ENCODE measurements at places on chromosomes 3 and 15.

GRCh38 chr15:75347222-75348033, 589 bp downstream of the NEIL1 start:
- no peak for DNase-seq

GRCh38 chr3:112688819-112689218, 47.9 kb upstream of the CCDC80 start:
- DNase-seq = no peak

- DNase-seq = no peak
Observed at GRCh38 chr3:186368176-186368575, 6.1 kb upstream of the DGKG start.

GRCh38 chr3:150631515-150632221, 28.5 kb downstream of the SELENOT start:
- DNase-seq = no peak

GRCh38 chr15:69074843-69075224, 60.3 kb downstream of the NOX5 start:
- DNase-seq = peak; percentile 24

DNA sequence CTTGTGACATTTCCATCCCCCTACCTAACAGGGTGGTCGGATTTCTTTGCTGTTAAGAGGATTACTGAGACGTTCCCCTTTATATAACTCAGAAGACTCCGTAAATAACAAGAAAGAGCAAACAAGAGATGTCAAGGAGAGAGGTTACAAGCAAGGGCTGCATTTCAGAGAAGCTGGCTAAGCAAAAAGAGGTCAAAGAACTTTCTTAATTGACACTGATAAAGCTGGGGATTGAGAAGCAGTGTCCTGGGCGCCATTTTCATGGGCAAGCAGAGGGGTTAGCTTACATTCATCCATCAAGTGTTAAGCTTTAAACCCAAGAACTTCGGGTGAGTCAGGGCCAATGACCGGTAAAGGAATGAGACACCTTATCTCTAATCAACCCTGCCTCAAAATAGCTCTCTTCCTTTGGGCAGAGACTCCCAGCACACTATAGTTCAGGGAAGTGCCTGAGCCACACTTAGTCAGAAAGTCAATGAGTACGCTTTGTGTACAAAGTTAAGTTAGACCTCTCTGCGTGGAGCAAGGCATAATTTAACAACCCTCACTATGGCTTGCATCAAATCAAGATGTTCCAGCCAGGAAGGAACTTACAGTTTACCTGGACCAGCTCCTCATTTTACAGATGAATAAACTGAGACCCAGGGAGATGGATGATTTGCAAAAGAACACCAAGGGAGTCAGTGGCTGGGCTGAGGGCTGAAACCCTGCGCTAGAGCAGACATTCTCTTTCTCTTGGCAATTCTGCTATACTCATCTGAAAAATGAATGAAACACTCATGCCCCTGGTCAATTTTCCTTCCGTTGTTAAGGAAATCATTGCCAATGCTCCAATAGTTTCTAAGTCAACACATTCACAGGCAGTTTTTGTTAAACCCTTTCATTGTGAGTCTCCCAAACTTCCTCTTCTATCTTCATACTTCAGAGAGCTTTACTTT, 44.6 kb downstream of the CCNL1 start:
- peak; percentile 78 for DNase-seq

- DNase-seq = no peak
Observed at GRCh38 chr3:175778994-175779393, 919.9 kb downstream of the NAALADL2 start.

- DNase-seq = no peak
Observed at GRCh38 chr3:151552589-151552988, 91.7 kb upstream of the IGSF10 start.

DNA sequence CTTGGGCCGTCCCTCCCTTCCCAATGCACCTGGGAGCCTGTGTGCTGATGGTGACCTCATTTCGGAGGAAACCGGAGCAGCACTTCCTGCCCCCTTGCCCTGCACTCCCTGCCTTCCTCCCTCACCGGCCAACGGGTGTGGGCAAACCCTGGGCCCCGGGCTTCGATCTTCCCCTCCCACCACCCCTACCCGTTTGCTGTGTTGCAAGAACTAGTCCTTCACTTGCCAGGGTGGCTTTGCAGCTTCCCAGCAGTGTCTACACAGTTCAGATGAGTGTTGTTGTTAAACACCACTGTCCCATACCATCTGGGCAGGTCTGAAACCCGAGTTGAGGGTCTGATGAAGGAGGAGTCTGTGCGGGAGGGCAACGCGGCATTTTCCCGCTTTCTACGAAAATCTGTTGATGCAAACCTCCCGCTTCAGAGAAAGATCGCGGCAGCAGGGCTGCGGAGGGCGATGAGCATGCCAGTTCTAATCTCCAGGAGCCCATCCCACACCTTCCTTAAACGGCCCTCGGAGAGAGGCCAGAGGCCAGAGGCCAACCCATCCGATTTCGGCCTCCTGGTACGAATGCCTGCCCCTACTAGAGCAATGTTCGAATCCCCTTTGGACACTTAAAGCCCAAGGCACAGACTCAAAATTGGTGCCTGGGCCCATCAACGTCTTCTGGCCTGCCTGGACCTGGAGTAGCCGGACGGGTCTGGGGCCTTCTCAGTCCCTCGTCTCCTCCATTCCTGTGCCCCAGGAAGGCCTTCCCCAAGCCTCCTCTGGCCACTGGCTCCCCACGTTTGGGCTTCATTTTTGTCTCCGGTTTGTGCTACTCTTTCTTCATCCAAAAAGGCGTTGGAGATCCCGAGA, 35.7 kb upstream of the POLG start:
- no peak for DNase-seq

DNA sequence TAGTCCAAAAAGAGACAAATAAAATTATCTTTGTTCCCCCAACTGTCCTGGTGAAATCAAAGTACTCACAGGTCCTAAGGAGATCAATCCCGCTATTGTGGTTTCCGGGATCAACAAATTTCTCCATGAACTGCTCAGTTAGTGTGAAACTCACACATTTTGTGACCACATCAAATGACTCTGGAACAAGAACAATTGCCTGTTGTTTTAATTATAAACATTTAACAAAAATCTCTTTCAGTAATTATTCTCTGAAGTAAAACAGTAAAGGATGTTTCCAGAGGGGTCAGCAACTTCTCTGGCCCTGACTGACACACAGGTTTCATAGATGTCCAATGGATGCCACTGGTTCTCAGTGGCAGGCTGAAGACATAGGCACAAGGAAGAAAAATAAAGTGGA, 3.9 kb downstream of the CLDND1 start:
- no peak for DNase-seq

GRCh38 chr15:27742751-27743477, 356.2 kb downstream of the OCA2 start:
- no peak for DNase-seq

GRCh38 chr3:133845127-133845526, 39.5 kb downstream of the SRPRB start:
- no peak for DNase-seq

GRCh38 chr15:56871185-56871584, 47.3 kb upstream of the TCF12 start:
- DNase-seq = peak; percentile 74

GRCh38 chr3:13822042-13822441, 57.8 kb downstream of the WNT7A start:
- DNase-seq = no peak

- no peak for DNase-seq
Observed at GRCh38 chr15:80850941-80851451, 71.8 kb downstream of the CEMIP start.

- DNase-seq = no peak
Observed at GRCh38 chr3:131147534-131147933, 120.9 kb downstream of the NEK11 start.

DNA sequence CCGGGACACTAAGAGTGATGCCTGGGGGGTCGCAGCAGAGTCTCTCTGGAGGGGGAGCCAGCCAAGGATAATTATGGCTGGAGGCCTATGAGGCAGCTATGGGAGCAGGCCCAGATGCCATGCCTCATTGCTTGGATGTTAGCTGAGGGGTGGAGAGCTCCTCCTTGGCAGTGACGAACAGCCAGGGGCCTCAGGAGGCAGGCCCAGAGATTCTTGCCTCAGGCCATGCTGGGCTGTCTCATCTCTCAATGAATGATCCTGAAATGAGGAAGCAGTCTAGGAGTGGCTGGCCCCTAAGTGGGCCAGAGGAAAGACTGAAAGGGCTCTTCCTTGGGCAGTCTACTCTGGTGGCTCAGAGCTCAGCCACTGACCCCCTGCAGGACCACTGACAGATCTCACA, 21.3 kb downstream of the KIF9 start:
- no peak for DNase-seq

GRCh38 chr15:37359893-37360290, 259.5 kb upstream of the MEIS2 start:
- DNase-seq = no peak

- peak; percentile 13 for DNase-seq
Observed at GRCh38 chr15:60553163-60553562, 74.2 kb upstream of the ICE2 start.

DNA sequence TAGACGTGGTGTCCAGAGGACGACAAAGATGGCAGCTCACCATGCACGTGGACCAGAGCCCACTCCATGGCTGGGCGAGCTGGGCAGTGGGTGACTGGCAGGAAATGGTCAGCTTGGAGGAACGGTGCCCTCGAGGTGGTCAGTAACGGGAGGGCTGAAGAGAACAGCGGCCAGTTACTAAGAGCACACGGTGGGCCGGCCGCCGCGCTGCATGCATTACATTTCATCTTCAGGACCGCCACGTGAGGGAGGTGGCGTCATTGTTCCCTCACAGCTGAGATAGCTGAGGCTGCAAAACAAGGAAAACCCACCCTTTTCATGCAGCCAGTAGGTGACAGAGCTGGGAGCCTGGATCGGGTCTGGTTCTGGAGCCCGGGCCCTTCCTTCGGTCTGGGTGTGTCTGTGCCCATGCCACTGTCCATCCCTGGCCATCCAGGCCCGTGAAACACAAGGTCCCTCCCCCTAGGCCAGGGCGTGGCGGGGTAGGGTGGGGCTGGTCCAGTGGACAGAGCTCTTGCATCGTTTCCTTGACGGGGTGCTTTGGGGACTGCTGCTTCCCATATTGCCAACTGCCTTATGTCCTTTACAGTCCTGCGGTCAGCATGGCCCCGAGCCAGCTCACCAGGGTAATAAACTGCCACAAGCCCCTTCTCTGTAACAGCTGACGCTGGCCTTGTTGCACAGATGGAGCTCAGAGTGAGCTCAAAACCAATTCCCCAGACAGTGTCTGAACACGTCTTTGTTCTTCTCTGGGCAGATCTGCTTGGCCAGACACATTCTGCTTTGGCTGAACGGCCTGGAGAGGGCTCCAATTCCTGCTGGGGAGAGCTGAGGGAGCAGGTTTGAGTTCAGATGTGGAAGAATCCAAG, 51.8 kb downstream of the RGMA start:
- peak; percentile 17 for DNase-seq

DNA sequence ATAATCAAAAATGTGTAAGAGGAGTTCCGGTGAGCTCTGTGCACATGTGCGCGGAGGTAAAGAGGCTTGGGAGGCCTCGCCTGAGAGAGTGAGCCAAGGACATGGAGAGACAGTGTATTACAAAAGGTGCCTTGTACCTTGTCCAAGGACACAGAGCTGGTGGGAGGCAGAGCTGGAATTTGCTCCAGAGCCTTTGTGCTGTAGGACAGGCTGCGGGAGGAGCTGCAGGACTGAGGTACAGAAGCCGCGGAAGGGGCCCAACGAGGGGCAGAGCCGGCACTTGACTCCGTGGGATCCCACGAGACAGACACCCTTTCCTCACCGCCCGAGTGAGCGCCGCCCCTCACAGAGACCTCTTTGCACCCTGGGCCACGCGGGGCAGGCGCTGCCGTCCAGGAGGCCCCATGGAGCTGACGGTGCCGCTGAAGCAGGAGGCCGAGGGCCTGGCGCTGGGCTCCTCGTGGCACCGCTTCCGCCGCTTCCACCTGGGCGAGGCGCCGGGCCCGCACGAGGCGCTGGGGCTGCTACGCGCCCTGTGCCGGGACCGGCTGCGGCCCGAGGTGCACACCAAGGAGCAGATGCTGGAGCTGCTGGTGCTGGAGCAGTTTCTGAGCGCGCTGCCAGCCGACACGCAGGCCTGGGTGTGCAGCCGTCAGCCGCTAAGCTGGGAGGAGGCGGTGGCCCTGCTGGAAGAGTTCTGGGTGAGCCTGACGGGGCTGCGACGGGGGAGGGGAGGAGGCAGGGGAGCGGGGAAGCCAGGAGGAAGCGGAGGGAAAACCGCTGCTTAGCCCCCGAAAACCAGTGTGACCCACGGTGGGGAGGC, 68.7 kb downstream of the SLTM start:
- DNase-seq = no peak

DNA sequence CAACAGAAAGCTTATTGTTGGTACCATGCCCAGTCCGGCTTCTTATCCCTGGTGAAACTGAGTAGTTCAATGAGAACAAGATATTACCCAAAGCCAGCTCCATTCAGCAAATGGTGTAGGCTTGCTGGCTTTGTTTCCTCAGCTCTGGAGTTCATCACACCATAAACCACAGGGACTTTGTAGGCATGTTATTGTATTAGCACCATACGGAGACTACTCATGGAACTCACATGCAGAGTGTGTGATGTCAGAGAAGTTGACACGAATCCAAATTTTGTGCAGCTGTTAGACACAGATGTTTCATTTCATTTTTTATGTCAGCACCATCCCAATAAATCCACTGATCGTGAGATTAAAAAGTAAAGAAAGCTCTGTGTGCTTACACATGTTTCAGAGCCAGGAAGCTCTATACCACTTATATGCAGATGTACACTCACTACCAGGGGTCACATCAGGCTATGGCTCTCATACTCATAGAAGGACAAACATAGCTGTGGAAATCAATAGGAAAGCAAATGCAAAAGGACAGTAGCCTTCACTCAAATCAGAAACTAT, 63.4 kb upstream of the LEKR1 start:
- DNase-seq = no peak

DNA sequence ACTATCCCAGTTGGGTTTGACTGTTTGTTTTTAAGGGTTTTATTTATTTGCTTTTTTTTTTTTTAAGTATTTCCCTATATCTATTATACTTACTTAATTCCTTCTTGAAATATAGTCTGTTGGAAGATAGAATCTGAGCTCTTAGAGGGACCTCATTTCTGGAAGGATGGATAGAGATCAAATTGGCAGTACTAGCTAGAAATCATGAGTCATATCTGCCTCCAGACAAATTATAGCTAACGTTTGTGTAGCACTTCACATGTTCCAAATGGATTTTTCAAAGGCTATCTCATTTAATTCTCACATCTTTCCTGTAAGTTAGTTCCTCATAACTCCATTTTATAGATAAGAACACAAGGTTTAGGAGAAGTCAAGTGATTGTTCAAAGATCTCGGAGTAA, 384.7 kb downstream of the ZIC1 start:
- DNase-seq = no peak
